ENCODE measurements at places on chromosomes 16 and 17.

DNA sequence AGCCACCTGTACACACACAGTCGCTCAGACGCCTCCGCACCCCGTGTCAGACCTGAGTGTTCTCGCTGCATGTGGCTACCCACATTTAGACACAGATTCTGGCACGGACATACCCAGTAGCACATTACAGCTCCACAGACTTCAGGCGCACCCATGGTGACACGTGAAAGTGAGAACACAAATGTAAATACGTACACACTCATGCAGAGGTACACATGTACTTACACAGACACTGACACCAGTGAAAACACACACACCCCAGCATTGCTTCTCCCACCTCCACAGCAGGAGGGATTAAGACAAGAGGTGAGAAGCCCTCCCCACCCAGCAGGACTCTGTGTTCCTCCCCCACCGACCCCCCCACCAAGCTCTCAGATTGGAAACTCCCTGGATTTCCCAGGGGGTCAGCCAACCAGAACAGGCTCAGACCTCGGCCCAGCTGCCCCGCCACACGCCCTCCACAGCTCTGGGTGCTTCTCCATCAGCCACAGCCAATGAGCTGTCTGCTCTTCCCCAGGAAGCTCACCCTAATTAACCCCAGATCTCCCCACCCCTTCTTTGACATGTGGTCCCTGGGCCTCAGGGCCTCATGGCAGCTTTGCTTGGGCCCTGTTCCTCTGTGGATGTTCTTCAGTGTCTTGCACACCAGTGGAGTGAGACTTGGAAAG is 5.3 kb upstream of the FOXN1 start:
- DNase-seq = no peak

DNA sequence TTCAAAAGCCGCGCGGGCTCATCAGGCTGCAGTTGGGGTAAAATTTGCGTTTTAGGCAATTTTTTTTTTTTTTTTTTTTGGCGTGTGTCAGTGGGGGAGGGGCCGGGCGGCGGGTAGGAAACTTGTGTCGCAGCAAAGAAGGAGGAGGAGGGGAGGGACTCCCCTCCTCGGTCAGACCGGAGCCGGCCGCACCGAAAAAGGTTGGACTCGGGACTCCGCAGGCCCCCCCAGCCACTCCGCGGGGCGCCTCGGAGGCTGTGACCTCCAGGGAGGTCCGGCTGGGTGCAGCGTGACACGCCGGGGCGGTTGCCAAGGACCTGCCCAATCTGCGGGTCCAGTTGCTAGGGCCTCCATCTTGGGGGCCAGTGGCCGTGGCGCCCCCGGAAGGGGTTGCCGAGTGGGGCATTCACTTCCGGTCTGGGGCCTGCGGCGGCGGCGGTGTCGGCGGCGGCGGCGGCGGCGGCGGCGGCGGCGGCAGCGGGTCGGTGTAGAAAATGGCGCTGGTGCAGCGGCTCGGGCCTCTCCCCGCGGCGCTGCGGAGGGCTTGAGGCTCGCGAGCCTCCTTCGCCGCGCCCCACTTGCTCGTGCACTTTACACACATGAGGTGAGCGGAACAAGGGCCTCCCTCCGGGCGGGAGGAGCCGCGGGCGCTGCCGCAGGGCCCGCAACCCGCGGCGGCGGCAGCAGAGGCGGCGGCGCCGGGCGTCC is at the start of gene TNRC6A:
TSS of gene TNRC6A (plus strand) at position 409 of the 708 bp plus-strand sequence. CDS start at position 600, 191 bp downstream.
- peak; percentile 70 for DNase-seq

DNA sequence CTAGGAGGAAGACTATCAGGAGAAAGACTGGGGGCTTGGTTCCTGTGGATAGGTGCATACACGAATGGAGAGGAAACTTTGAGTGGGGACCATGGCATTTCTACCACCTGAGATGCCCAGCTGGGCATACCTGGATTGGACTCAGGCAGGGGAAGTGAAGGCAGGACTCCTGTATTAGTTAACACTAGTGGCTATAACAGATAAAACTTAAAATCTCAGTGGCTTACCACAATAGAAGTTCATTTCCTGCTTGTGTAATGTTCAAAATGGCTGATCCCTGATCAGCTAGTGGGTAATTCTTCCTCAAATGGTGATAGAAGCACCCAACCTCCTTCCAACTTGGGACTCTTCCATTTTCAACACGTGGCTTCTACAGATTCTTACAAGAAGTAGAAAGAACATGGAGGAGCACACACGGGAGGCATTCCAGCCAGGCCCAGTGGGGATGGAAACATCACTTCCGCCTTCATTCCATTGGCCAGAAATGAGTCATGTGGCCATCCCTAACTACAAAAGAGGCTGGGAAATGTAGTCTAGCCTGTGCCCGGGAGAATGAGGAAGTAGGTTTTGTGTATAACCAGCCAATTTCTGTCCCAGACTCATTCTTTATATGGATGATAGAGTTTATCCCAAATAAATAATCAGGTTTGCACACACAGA is 112.1 kb downstream of the UTP18 start:
- no peak for DNase-seq

GRCh38 chr16:76653390-76654026 is 376.3 kb downstream of the CNTNAP4 start:
- DNase-seq = no peak

- DNase-seq = no peak
These were observed 38.4 kb downstream of the RMI2 start for GRCh38 chr16:11383481-11384183.

DNA sequence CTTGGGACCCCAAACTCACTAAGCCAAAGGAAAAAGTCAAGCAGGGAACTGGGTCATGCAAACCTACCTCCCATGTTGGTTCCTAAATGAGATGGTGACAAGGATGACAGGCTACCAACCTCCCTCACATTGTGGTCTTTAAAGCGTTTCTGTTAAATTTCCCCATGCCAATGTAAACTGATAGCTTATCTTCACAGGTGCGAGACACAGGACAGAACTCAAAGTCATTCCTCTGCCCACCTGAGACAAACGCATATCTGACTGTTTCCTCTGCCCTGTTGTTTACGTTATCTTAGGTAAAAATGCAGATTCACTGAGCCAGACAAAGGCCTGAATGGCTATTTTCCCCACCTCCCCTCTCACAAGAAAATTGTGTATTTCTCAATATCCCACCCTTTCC is 19.0 kb upstream of the CD300E start:
- DNase-seq = no peak

GRCh38 chr17:44360826-44361225 is 2.8 kb downstream of the FAM171A2 start:
- no peak for DNase-seq

DNA sequence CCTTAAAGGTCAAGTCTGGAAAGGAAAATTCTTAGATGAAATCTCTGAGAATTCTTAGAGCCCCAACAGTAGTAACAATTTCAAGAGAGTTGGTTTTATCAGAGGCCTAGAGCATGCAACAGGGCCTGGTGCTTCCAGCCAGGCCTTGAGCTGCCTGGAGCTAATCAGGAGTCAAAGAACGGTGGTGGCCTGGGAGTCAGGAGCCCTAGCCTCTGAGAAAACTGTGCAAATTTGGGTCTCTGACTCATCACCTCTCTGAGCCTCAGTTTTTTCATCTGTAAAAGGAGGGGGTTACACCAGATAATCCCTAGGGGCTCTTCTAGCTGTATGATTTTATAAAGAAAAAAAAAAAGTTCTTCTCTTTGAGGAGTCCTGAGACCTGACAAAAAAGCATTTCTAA is 227.3 kb upstream of the RPL38 start:
- no peak for DNase-seq

Data from activated CD4-positive, alpha-beta T cell treated with anti-CD3 and anti-CD28 coated beads, Interleukin-2, amount 50 U/mL, for 1 hour (primary cell).